ENCODE measurements at places on chromosomes 1 and 21.

DNA sequence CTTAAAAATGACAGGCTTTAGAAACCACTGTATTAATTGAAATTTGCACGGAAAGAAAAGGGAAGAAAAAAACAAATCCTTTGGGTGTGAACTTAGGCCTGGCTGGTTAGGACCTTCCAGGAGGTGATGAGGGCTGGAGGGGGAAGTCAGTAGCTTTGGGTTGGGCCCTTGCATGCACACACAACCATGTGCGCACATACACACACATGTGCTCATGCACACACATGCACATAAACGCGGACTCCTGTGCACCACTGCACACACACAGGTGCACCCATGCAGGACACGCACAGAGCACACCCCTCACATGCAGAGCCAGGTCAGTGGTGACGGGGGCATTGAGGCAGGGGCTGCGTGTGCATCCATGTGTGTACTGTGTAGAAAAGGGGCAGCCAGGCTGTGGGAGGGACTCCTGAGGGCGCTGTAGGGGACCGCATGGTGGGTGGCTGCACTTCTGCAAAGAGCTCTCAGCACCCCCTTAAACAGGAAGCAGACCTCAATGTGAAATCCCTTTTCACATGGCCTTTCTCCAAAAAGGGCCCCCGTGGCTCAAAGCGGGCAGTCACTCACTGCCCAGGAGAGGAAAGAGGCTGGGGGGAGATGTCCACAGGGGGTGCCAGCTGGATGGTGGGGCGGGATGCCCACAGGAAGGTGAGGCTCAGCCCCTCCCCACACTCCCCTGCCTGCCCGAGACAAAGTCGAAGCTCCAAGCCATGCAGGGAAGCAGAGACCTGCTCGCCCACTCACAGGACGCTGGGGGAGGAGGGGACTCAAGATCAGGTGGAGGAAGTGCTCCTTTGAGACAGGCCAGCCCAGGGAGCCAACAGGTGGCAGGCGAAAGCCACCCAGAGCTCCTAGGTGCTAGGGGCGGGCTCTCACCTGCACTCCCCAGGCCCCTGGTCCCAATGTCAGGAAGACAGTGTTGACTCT is 95.2 kb downstream of the ITPKB start:
- no peak for DNase-seq

DNA sequence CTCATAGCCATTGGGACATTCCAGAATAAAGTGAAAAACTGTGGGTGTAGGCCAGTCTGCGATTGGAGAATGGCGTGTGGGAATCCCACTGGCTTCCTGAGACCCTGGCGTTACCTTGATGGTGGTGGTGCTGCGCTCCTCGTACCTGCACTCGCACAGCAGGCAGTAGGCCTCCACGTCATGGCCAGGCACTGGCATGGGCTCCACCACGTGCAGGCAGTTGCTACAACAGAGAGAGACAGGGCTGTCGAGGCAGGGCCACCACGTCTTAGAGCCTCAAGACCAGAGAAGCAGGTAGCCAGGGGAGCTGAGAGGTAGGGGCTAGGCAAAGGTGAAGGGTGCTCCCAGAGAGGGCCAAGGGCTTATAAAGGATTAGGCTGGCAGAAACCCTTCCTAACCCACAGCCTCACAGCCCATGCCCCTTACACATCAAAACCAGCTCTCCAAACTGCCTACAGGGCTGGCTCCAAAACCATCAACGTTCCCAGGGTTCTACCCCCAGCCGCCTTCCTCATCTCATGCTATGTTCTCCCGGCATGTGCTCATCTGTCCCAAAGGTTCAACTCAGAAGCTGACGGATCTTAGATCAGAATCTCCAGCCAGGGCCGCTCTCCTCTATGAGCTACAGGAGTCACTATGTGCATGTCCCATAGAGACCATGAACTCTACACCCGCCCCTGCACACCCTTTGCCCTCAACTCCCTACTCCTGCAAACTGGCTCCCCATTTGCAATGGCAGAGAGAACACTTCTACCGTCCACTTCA is 7.5 kb downstream of the TMEM9 start:
- no peak for DNase-seq

DNA sequence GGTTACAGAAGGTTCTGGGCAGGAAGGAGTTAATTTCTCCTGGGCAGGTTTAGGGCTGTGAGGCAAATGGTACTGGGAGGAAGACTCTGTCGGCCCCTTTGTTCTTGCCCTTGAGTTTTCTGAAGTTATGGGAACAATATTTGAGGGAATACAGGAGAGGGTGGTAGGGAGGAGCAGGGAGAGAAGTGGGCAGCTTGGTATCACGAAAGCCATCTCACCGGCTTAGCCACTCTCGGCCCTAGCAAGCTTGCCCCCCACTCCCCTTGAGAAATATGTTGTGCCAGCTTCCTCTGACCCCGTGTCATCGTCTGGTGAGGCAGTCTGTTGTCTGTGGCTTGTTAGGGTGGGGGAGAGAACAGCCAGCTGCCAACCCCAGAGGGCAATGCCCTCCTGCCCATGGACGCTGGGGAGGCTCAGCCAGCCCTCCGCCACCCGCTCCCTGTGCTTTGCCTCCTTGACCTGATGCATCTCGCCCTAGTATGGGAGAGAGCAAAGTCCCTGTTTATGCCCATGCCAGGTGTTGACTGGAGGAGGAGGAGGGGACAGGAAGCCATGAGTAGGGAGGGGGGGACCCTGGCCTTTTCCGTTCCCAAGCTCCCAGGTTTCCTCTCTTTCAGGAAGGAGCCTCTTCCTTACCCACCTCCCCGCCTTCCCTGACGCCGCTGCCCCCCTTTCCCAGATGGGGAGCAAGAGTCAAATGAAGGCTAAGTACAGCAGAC is 1.2 kb downstream of the EFNA1 start:
- DNase-seq = no peak

GRCh38 chr1:170562646-170563338 is 30.8 kb downstream of the GORAB start:
- DNase-seq = peak; percentile 15

GRCh38 chr1:175054736-175055135 is 12.9 kb upstream of the TNN start:
- DNase-seq = no peak

DNA sequence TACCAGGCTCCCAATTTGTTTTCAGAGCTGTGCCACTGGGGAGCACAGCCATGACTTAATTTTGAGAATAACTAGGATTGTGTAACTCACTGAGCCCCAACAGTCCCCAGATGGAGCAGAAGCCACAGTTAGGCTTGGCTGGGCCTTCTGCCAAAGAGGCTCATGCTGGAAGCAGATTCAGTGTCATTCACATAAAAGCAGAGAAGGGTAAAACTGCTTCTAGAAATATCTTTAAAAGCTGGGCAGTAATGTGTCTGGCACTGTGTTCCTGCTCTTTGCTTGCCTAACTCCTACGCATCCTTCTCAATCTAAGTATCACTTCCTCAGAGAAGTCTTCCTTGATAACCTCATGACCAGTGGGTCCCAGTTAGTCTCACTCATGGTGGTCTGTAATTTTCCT is 20.3 kb downstream of the STK40 start:
- no peak for DNase-seq

DNA sequence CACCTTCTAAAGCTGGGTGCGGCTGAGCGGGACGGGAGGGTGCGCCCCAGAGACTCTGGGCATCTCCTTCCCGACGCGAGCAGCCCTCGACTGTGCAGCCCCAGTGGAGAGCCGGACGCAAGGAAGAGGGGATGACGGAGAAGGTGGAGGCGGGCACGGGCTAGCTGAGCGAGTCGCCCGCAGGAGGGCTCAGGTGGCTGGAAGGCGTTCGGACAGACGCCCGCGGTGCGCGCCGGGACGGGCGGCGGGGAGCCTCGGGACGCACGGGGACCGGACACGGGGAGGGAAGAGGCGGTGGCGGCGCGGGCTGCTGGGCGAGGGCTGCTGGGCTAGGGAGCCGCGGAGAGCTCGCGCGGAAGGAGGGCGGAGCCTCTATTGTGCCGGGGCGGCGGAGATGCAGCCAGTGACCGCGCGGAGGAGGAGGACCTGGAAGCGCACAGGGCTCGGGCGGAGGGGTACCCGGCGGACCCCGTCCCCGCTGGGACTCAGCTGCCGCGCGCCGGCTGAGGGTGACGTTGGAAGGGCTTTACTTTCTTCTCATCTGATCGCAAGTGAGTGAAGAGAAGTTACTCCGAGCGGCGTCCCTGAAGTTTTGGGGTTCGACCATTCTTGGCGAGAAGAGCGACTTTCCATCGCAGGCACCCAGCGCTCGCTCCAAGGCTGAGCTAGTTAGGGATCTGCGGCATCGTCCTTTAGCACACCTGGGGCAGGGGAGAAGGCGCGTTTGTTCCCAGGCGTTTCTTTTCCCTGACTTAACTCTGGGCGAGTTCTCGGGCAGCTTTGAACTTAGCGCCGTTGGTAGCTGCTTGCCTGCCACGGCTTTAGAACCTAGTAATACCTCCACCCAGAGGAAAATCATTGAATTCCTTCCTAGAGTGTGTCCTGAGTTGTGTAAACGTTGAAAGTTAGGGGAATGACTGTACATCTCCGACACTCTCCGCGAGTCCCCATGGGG is at the start of gene OLFML2B:
TSS of gene OLFML2B (minus strand) at position 323 of the 955 bp plus-strand sequence. CDS start 439 bp downstream, outside the sequence.
- no peak for DNase-seq

DNA sequence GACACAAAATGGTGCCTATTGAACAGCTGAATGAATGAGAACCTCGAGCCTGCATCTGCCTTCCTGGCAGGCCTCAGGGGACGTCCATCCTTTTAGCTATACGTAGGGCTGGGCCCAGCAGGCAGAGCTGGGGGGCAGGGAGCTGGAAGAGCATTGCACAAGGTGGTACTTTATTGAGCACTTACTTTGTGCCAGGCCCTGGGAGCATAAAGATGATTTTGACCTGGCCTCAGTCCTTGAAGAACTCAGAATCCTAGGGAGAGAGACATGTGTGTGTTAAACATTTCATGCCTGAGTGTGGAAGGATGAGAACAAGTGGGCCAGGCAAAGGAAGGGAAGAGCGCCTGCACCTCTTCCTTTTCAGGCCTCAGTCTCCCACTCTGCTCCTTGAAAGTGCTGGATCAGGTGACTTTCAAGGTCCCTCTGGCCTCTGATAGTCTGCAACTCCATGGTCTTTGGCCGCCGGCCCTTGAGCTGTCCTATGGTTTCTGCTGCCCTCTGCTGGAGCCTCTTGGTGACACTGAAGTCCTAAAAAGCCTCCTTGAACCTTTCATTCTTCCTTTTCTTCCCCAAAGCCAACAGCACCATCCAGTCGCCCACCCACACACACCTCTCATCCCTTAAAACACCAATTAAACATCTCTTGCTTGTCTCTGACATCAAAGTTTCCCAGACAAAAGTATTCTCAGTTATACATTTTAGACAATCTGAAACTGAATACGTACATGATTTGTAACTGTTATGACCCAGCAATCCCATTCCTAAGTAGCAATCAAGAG is 3.5 kb upstream of the PEAR1 start:
- peak; percentile 68 for DNase-seq

DNA sequence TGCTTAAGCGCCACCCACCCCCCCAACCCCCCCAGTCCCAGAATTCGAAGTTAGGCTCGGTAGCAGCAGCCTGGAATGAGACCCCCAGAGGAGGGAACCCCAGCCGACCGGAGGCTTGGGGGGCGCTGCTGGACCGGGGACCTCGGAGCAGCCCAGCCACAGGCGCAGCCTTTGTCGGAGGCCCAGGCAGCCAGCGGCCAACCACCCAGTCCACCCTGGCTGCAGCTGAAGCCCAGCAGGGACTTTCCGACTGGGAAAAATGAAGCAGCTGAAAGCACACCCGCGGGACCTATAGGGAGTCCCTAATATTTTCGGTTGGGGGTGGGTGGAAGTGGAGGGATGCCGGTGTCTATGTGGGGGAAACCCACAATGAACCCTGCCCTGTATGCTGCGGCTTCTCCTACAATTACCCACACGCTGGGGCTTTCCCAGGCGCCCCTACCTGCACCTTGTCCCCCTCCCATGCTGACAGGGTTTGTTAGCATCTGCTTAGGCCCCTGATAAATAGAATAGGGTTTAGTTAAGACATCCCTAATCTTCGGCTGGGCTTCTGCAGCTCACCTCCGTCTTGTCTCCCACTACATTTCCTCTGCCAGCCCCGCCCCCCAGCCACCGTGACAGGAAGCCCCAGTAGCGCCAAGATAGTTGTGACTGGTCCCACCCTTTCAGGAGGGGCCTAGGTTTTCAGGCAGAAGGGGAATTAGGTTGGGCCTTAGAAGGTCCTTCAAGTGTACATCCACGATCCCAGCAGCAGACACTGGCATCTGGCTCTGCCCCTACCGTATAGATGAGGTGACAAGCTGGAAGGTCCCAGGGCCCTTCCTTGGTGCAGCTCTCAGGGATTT is 838 bp downstream of the CCDC28B start:
- no peak for DNase-seq

GRCh38 chr1:51969038-51969705 is 21.3 kb downstream of the RAB3B start:
- DNase-seq = no peak

DNA sequence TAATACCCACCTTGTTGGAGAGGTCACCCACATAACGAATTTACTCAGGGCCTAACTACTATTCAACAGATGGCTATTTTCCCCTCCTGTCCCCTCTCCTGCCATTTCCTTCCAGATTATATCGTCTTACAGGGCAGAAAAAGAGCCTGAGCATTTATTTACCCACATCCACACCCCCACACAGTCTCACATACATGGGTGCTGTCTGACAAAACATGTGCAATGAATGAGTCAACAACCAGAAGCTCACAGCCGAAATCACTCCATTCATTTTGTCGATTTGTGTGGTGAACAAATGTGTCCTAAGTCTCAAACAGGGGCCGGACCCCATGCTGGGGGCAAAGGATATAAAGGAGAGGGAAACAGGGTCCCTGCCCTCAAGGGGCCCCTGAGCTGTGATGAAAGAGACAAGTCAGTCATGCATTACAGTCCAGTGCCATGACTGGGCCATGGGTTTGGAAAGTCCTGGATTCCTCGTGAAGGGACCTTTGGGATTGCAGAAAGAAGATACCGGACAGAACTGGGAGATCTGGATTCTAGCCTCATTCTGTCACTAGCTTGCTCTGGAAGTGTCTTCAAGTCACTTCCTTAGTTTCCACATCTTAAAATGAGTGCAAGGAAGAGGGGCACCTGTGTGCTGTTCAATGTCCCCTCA is 16.4 kb upstream of the ZNF683 start:
- no peak for DNase-seq

DNA sequence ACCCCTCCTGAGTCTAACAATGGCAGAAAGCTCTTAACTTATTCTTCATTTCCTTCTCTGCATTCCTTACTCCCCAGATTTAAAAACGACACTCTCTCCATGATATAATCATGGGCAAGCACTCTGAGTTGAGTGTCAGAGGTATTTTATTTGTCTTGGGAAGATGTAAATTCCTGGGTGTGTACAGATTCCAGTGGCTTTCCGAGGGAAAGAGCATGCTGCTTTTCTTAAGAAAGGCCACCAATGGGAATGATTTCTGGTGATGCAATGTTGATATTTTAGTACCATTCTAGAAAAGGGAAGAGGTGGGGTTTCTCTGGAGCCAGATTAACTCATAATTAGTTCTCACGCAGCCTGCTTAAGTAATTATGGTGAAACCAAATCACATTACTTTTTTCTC is 47.8 kb upstream of the BTG3 start:
- DNase-seq = no peak

- no peak for DNase-seq
Observed at GRCh38 chr21:20404915-20405314, 593.3 kb upstream of the NCAM2 start.

GRCh38 chr1:208520438-208521099 is 276.4 kb upstream of the PLXNA2 start:
- DNase-seq = no peak

- DNase-seq = no peak
Observed at GRCh38 chr21:42665484-42665883, 12.1 kb downstream of the PDE9A start.
